ENCODE measurements at places on chromosomes 2 and 18. TPM values are rescaled to one million over a fixed set of nuclear protein-coding genes. Genes with fewer than 3 reads are reported as not detected.

STPG4 gene
- 0.72 TPM for total RNA-seq

RTTN gene
- 11.2 TPM for total RNA-seq

AKAIN1 gene
- total RNA-seq: not detected

FLACC1 gene
- 1.5 TPM for total RNA-seq

ANKRD53 gene
- 1.1 TPM for total RNA-seq

SGO2 gene
- 3.2 TPM for total RNA-seq

C2orf66 gene
- 0.36 TPM for total RNA-seq

HOXD13 gene
- total RNA-seq: not detected

CYP27C1 gene
- 2.4 TPM for total RNA-seq

POMC gene
- total RNA-seq: 0.59 TPM

ITPRIPL1 gene
- 1.4 TPM for total RNA-seq

C2orf78 gene
- not detected for total RNA-seq

SOX11 gene
- 0.59 TPM for total RNA-seq

ST8SIA3 gene
- total RNA-seq: not detected

SRBD1 gene
- 17.4 TPM for total RNA-seq

BMP10 gene
- total RNA-seq: not detected

TBC1D8 gene
- total RNA-seq: 13.4 TPM

PRR30 gene
- total RNA-seq: not detected

IL36RN gene
- total RNA-seq: not detected

PCBP1 gene
- 55.7 TPM for total RNA-seq

CCDC74A gene
- total RNA-seq: 15.9 TPM

CNGA3 gene
- total RNA-seq: 0.29 TPM

TMEM17 gene
- 3.3 TPM for total RNA-seq

PARD6G gene
- 2.2 TPM for total RNA-seq

GLB1L gene
- 21.0 TPM for total RNA-seq

RAB12 gene
- 51.6 TPM for total RNA-seq

LIMS3 gene
- total RNA-seq: 3.2 TPM

RAD51AP2 gene
- total RNA-seq: not detected

CRIM1 gene
- total RNA-seq: 321 TPM

RESP18 gene
- not detected for total RNA-seq

CABLES1 gene
- total RNA-seq: 16.8 TPM
